ENCODE measurements at places on chromosomes 7 and 10.

- DNase-seq: no peak
Measured at GRCh38 chr10:91974960-91975359, 51.4 kb downstream of the BTAF1 start.

- no peak for DNase-seq
Measured at GRCh38 chr7:35652124-35652523, 42.8 kb downstream of the HERPUD2 start.

DNA sequence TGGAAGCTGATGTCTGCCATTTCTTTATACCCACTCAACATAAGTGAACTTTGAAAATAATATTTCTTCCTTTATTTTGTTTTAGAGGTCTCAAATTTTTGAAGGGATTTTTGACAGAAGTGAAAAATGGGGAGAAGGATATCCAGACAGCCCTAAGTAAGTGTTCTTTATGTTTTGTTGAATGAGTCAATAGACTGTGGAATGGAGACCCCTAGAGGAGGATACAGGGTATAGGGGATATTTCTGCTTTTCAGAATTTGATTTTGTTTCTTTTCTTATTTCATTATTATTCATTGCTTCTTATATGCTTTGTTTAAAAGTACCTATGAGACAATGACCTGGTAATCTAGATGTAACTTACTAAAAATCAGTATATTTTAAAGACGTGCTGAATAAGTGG is 34.4 kb downstream of the PLEKHA8 start:
- no peak for DNase-seq

GRCh38 chr7:48734695-48735406 is 189.5 kb upstream of the CDC14C start:
- DNase-seq: no peak

DNA sequence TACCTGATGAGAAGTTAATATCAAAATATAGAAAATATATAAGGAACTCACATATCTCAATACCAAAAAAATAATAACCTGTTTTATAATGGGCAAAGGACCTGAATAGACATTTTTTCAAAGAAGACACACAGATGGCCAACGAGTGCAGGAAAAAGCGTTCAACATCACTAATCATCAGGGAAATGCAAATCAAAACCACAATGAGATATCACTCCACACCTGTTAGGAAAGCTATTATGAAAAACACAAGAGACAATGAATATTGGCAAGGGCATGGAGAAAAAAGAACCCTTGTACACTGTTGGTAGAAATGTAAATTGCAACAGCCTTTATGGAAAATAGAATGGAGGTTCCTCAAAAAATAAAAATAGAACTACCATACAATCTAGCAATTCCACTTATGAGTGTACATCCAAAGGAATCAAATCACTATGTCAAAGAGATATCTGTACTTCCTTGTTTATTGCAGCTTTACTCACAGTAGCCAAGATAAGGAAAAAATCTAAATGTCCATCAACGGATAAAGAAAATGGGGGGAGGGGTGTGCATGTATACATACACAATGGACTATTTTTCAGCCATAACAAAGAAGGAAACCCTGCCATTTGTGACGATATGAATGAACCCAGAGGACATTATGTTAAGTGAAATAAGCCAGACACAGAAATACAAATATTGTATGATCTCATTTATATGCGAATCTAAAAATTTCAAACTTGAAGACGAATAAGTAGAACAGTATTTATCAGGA is 3.6 kb upstream of the ALOX5 start:
- no peak for DNase-seq

DNA sequence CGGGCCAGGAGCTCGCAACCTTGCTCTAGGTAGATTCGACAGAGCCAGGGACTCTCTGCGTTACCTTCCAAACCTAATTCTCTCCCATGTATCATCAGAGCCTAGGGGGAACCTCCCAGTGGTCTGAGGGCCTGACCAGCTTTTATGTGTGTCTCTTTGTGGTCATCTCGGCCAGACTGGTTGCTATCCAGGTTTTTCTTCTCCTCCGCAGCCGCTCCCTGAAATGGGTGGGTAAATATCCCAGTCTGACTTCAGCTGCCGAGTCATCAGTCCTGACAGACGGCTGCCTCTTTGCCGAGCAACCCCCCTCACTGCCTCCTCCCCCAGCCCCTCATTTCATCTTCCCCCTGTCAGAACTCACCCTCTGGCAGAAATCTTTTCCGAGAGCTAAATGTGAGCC is 578.1 kb downstream of the LRMDA start:
- DNase-seq: no peak

DNA sequence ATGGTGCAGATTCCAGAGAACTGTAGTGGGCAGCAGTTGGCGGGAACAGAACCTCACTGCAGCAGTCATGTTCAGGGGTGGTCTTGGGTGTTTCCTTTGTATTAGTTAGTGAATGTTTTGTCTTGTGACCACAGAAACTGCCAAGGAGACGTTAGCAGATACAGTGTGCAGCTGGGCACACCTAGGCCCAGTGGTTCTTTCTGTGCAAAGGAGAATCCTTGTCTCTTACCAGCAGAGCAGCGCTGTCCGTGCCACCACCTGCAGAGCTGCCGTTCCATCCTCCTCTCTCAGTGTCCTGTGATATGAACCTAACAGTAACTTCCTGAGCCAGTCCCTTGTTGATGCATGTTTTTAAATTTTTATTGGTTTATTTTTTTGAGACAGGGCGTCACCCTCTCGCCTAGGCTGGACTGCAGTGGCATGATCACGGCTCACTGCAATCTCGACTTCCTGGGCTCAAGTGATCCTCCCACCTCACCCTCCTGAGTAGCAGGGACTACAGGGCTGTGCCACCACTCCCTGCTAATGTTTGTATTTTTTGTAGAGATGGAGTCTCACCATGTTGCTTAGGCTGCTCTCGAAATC is 60.6 kb downstream of the WDR37 start:
- DNase-seq: no peak

GRCh38 chr10:63323701-63324494 is 141.9 kb downstream of the JMJD1C start:
- no peak for DNase-seq

- DNase-seq: no peak
Measured at GRCh38 chr7:83930262-83930661, 264.3 kb downstream of the SEMA3A start.

DNA sequence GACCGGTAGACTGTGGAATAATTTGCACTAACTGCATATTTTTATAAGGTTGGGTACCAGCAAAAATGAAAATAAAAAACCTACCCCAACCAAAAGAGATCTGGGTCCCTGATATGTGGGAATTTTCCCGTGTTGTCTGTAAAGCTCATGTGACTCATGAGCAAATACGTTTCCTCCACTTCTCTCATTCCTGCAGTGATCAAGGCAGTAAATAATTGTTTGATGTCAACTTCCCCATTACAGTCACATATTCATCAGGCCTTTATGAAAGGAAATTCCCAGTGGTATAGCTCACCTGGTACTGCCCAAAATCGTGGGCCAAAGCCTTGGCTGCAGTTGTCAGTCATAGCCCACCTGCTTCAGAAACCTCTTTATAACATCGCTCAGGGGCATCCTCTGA is 166.0 kb upstream of the ANK3 start:
- DNase-seq: no peak

GRCh38 chr10:33005322-33006301 is 47.6 kb upstream of the ITGB1 start:
- peak; percentile 75 for DNase-seq

DNA sequence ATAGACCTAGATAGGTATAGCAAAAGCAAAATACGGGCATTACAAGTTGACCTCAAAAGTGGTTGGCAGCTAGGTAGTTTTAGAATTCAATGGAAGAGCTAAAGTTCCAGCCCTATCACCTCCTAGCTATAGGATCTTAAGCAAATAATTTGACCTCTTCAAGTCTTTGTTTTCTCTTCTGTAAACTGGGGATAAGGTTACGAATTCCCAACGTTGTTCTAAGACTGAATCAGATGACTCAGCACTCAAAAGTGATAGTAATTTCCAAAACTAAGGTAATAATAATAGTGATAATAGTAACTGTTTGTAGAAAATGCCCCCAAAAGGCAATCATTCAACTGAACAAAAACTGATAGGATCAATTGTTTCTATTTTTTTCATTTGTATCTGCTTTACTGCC is 445.2 kb downstream of the KCNMA1 start:
- DNase-seq: no peak

- no peak for DNase-seq
Measured at GRCh38 chr7:151187409-151188251, 580 bp upstream of the ASB10 start.

DNA sequence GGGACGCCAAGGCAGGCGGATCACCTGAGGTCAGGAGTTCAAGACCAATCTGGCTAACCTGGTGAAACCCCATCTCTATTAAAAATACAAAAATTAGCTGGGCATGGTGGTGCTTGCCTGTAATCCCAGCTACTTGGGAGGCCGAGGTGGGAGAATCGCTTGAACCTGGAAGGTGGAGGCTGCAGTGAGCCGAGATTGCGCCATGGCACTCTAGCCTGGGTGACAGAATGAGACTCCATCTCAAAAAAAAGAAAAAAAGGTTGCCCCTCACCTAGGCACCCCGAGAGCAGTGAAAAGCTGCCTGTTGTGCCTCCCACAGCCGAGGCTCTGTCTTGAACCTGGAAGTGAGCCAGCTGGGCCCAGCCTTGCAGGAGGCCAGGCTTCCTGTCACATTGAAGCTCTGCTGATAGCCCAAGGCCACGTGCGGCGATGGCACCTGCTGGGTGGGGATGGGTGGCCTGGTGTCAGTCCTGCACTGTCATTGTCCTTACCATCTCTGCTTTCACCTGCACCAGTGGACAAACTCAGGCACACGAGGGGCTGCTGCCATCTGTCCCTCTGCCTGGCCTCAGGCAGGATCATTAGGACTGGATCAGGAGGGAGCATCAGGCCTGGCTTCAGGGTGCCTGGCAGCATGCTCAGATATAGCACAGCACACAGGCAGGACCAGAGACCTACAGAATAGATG is 37.8 kb downstream of the DNAJB12 start:
- DNase-seq: no peak

DNA sequence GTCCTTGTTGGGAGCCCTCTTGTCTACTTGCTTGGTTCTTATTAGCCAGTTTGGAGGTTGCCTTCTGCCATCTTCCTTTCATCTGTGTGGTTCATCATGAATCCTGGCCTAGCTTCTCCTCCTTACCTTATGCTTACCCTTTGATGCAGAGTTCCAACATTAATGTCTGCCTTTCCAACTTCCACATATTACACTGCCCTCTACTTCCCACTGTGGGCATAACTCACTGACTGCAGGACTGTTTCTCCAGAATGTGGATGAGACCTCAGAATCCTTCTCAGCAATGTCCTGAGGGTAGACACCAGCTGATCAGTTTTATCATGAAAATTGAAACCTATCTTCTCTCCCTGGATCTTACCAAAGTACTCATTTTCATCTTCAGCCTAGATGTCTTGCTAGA is 491.0 kb downstream of the LRMDA start:
- no peak for DNase-seq

- no peak for DNase-seq
Measured at GRCh38 chr7:15209429-15209828, 306.9 kb upstream of the DGKB start.

GRCh38 chr10:273088-273487 is 137.8 kb downstream of the ZMYND11 start:
- DNase-seq: no peak

All from GOT3 (cell line).